Small intestine (tissue), 16 donors: ENCODE measurements at places on chromosomes 5 and 9. TPM values are rescaled to one million over a fixed set of nuclear protein-coding genes. Genes with fewer than 3 reads are reported as not detected.

PCDHB16 gene
- 0.65 TPM for polyA plus RNA-seq

PFN3 gene
- not detected for polyA plus RNA-seq

ZDHHC11B gene
- 18.8 TPM for polyA plus RNA-seq

PCDHGA5 gene
- not detected for polyA plus RNA-seq

MEIKIN gene
- 3.8 TPM for polyA plus RNA-seq

OBP2B gene
- not detected for polyA plus RNA-seq

LOX gene
- polyA plus RNA-seq: 3.8 TPM

NMUR2 gene
- not detected for polyA plus RNA-seq

PTGS1 gene
- polyA plus RNA-seq: 5.5 TPM

PCDHB2 gene
- polyA plus RNA-seq: 0.98 TPM

PCDHGB4 gene
- not detected for polyA plus RNA-seq

C9 gene
- not detected for polyA plus RNA-seq
